CD4-positive, alpha-beta T cell treated with Interleukin-21 for 1 hour (primary cell): ENCODE measurements at places on chromosomes 1 and 21.
A peak's percentile ranks its signal among the peaks of the same experiment; 100 is the strongest.

DNA sequence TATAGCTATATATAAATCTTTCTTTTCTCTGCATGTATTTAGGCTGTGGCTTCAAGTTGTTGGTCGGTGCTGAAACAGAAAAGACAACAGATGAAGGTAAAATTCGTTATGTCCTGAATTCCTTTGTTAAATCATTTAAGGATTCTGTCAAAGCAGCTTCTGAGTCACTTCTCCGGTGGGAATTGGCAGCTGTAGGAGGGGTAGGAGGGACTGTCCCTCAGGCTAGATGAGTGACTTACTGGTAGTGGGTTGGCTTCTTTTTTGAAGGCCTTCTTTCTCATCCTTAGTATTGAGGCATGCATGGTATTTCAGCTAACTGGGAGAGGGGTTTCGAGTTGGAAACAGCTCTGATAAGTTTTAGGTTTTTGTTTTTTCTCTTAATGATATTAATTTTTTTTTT is 22.1 kb upstream of the NEXN start:
- no peak for DNase-seq

DNA sequence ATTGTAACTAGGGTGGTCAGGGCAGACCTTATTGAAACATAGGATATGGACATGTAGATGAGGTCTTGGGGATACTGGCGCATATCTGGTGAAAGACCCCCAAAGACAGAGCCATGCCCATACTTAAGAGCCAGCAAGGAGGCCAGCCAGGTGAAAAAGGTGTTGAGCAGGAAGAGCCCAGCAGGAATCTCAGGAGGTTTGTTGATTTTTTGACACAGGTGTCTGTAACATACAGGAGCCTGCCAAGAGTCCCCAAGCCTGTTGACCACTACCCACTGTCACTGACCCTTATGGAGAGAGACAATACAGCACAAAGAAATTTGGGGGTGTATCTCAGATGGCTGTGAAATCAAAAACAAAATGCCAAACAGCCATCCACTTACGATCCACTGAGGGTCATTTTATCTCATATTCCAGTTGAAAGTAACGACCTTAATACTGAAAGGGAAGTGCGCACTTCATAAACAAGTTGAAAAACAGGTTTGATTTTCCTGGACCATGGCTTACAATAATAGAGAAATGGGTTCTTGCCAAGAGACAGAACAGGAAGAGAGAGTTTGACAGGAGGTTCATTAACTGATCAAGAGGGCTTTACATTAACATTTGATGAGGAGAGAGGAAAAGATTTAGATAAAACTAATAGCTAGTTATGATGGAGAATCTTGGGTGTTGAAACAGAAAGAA is 163.6 kb downstream of the GLUL start:
- no peak for DNase-seq

- DNase-seq = no peak
These were observed 17.4 kb upstream of the GNG12 start for GRCh38 chr1:67850611-67851075.

DNA sequence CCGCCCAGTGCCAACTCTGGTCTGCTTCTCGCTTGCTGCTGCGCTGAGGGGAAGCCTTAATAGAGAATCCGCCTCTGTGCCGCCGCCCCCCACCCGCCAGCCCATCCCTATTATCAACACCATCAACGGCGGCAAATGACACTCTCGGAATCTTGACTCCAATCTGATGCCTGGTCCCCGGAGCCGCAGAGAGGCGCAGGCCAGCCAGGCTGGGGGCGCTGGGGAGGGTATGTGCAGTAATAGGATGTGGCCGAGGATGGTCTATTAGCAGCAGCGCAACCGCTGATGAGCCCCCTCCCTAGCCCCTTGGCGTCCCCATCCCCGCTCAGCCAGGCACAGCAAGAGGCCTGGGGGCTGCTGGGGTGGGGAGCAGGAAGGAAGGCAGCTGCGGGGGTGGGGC is 15.1 kb upstream of the DMBX1 start:
- DNase-seq = no peak

DNA sequence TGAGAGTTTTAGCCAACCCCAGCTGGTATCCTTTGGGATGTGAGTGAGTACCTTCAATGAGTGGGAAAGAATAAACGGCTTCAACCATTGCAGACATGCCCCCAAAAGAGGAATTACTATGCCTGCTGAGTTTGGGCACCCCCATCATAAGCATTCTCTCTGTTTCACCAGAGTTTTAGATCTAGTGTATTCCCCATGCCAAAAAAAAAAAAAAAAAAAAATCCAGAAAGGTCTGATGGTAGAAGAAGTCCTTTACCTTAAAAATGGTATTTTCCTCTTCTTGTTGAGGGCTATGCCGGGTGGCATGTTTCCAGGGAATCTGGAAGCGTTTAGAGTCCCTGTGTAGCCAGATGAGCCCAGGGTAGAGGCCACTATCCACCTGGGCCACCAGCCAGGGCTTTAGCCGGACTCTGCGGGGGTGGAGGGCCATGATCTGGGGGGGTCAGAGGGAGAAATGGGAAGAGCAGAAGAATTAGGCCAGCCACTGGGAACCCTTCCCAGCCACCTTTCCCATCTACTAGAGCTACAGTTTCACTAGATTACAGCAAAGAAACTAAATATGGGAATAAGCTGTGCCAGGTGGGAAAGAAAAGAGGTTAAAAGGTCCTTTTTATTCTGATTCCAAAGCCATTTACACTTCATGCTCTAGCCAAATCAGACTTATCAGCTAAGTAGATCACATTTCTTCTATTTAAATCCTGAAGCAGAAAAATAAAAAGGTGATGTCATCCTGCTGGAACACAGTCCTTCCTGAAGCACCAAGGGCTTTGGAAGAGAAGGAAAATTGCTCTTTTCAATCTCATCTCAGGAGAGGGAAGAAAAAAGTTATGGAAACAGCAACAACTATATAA is 4.7 kb downstream of the IRF6 start:
- no peak for DNase-seq

- peak; percentile 75 for DNase-seq
These were observed at the start of gene GBP2 for GRCh38 chr1:89125913-89126580. Gene GBP2 (minus strand): TSS chr1:89126114. CDS start chr1:89121966, 4,148 bp downstream.

DNA sequence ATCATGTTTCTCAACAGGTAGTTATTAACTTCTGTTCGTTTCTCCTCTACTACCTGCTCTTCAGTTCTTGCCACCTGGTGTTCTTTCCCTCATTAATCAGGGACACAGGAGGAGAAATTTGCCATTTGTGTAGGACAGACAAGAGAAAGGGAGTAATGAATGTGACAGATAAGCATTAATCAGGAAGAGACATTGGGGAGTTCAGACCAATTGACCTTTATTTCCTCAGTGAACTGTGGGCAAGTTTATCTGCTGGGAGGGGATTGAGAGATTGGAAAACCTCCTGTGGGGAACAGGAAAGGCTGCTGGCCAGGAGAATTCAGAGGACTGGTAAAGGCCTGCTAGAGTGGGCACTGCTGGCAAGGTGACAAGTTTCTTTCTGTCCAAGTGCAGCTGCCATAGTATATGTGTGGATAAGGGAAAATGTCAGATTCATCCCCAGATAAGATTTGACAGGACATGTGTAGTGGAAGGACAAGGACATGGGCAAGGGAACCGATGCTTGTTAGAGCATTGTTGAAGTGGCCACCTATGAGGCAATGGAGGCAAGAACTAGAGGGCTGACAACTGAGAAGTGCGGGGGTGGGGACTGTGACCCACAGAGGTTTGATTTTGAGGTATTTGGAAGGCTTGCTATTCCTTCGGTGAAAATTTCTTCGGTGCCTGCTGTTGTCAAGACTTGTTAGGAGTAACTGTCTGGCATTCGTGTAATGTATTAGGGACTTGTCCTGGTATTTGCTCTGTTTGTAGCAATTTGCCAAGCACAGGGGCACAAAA is 12.6 kb downstream of the SZT2 start:
- DNase-seq = no peak

DNA sequence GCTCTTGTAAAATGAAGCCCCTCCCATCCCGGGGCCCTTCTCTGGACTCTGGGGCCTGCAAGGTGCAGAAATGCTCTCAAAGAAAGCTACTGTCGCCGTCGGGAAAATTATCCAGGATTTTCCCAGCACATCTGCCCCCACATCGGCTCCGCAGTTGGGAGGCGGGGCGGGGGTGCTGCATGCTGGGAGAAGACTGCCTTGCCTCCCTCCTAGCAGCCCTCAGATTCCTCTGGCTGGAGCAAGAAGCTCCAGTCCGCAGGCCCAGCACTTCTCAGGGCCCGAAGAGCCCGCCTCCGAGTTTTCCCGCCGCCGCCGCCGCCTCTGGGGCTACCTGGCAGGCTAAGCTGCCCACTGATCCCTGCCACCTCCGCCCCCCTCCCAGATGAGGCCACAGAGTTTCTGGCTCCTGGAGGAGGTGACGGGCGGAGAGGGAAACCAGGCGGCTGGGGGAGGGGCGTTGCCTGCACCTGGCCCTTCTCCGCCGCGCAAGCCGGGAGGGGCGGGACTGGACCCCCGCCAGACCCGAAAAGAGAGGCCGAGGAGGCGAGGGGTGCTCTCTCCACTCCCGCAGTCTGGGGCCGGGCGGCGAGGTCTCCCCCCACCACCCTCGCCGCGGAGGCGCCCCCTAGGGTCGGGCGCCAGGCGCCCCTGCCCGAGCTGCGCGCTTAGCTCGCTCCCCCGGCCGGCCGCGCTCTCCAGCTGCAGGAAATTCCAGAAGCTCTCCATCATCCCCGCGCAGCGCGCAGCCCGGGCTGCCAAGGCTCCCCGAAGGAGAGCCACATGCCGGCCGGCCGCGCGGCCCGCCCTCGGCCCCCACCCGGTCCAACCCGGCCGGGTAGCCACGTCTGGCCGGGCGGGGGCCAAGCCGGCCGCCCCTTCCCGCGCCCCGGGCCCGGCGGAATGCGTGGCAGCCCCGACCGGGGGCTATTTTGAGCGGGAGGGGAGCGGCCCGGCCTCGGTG is 28.8 kb downstream of the AHDC1 start:
- DNase-seq = no peak

GRCh38 chr1:34721646-34722355 is 33.0 kb upstream of the GJB5 start:
- DNase-seq = no peak

- DNase-seq = no peak
These were observed 1.8 kb downstream of the NPPA start for GRCh38 chr1:11845641-11846335.

GRCh38 chr1:219027146-219027673 is 146.5 kb upstream of the LYPLAL1 start:
- DNase-seq = no peak

DNA sequence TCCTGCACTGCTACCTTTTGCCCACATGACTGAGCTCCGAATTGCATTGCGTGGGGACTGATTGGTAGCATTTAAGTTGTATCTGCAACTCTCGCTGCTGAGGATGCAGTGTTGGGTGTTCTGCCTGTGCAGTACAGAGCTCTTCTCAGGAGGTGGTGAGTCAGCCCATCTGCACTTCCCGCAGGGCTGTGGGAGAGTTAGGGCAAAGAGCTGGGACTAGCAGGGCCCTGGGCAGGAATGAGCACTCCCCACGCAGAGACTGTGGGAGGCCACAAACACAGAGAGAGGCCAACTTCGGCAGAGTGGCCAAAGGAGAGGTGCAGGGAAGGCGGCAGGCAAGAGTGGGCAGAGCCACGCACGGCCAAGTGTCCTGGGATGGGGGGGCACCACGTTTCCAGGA is 244.7 kb downstream of the SIPA1L2 start:
- DNase-seq = no peak

DNA sequence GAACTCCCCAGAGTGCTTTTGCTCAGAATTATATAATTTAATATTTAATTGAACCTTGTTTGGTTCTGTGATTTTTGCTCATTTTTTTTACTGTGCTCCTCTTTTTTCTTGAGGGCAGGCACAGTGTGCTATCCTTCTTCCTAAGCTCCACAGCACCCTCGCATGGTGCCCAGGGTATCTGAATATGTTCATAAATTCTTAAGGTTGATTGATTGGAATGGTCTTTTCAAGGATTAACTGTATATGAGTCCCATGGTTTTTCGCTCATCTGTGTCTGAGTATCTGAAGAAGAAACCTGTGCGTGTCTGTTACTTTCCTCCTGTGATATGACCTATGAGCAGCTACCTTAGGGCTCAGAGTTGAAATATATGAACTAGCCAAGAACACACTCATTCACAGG is 393.7 kb downstream of the HLX start:
- no peak for DNase-seq

DNA sequence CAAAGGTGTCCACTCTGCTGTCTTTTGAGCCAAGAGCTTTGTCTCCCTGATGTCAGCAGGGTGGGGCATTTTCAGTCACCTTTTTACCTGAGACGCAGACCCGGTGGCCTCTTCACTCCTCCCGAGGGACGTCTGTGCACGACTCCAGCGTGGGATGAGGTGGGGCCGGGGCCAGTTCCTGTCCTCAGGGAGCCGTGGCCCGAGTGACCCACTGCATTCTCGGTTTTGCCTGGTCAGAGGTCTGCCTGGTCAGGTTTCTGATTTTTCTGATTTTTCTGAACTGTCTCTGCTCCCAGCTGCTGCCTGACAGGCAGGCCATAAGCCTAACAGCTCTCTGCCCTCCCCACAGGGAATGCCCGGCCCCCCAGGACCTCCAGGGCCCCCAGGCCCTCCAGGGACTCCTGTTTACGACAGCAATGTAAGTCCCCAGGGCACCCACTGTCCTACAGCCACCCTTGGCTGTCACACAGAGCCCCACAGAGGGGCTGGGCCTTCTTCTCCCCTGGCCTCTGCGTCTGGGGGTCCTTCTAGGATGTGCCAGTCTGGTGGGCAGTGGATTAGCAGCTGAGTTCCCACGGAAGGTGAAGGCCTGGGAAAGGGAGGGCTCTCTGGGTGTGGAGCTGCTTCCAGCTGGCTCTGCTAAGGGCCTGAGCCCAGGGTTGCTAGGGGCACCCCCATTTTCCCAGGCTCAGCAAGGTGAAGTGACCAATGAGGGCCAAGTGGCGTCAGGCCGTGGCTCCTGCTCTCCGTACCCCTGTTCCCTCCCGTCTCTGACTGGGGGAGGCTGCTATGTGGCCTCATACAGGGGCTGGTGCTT is 45.9 kb downstream of the SLC19A1 start:
- DNase-seq = no peak

- no peak for DNase-seq
These were observed 58.6 kb downstream of the DDR2 start for GRCh38 chr1:162690672-162691434.

DNA sequence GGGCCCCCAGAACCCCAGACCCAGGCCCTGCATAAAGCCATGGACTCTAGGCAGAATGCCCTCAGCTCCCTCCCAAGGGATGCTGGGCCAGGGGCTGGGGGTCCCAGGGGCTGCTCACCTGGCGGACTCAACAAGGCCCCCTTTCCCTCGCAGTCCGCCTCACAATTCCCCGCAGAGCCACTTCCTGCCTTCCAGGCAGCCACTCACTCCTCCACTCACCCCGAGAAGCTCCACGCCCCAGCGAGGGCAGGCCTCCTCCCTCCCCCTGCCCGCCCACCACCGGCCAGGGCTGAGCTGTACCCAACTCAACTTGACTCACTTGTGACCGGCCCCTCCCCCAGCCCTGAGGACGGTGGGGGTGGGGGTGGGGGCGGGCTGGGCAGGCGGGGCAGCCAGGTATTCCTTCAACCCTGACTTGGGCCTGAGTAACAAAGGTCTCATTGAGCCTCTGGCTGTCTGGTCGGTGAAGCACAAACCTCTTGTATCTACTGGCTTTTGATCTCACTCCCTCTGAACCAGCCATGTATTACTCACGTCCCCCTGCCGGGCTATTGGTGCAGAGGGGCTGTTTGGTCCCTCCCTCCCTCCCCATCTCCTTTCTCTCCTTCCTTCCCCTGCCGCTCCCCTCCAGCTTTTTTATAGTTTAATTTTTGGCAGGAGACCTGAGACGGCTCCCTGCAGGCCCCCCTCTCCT is 5.9 kb downstream of the BLACAT1 start:
- no peak for DNase-seq
